Immature natural killer cell (primary cell): ENCODE measurements at places on chromosomes 3 and 15. TPM values are rescaled to one million over a fixed set of nuclear protein-coding genes. Genes with fewer than 3 reads are reported as not detected.

DNA sequence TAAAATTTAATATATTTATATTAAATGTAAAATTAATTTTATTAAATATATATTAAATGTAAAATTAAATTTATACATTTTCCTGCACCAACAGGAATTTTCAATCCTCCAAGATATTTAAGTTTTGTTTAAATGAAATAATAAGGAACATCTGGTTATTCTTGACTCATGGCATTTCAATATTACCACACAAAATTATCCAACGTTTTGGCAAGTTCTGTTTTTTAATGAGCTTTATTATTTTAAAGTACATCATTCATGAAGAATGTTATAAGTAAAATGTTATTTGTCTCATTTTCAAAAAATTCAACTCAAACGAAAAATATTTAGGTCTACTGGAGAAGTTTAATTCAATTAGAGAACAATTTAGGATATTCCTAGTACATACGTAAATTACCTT, 811.4 kb downstream of the NAALADL2 start:
- DNase-seq: no peak
- H3K27me3 ChIP-seq: peaks cover 2% of the 10 kb centered on the region
- no peaks in the 10 kb centered on the region for H3K4me1 ChIP-seq
- no peak overlapping the region for H3K4me3 ChIP-seq

GRCh38 chr3:81245043-81245442, 516.4 kb downstream of the GBE1 start:
- no peak overlapping the region for H3K27ac ChIP-seq
- H3K27me3 ChIP-seq: no peaks in the 10 kb centered on the region

GRCh38 chr3:125085166-125085565, 29.4 kb upstream of the HEG1 start:
- H3K27me3 ChIP-seq: no peaks in the 10 kb centered on the region
- H3K27ac ChIP-seq: no peak overlapping the region
- no peaks in the 10 kb centered on the region for H3K4me1 ChIP-seq
- DNase-seq: no peak
- no peak overlapping the region for H3K4me3 ChIP-seq
- no peaks in the 10 kb centered on the region for H3K36me3 ChIP-seq

DNA sequence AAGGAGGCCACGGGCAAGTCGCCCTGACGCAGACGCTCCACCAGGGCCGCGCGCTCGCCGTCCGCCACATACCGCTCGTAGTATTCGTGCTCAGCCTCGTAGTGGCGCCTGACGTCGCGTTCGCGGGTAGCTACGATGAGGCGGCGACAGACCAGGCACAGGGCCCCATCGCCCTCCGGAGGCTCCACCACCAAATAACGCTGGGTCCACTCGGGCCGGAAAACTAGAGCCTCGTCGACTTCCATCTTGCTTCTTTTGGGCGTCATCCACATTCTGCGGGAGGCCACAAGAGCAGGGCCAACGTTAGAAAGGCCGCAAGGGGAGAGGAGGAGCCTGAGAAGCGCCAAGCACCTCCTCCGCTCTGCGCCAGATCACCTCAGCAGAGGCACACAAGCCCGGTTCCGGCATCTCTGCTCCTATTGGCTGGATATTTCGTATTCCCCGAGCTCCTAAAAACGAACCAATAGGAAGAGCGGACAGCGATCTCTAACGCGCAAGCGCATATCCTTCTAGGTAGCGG, at the start of gene EPM2AIP1:
TSS of gene EPM2AIP1 (minus strand) at position 326 of the 520 bp plus-strand sequence. CDS start at position 272, 54 bp downstream.
- H3K4me1 ChIP-seq: peaks cover 33% of the 10 kb centered on the region
- H3K27me3 ChIP-seq: peaks cover 7% of the 10 kb centered on the region
- DNase-seq: peak; percentile 100
- H3K36me3 ChIP-seq: peaks cover 20% of the 10 kb centered on the region
- H3K4me3 ChIP-seq: no peak within 1 kb of the TSS

- no peak for DNase-seq
- H3K36me3 ChIP-seq: no peaks in the 10 kb centered on the region
- no peak overlapping the region for H3K4me3 ChIP-seq
- H3K27ac ChIP-seq: no peak overlapping the region
These were observed 45.6 kb upstream of the TCAIM start for GRCh38 chr3:44292947-44293346.

GRCh38 chr15:89749951-89750559, 994 bp downstream of the MESP1 start:
- no peak overlapping the region for H3K27ac ChIP-seq
- peaks cover 6% of the 10 kb centered on the region for H3K4me1 ChIP-seq
- no peaks in the 10 kb centered on the region for H3K36me3 ChIP-seq
- H3K27me3 ChIP-seq: peaks cover 1% of the 10 kb centered on the region
- H3K4me3 ChIP-seq: peak overlapping the region; percentile 80

GRCh38 chr3:98778852-98779413, 15.8 kb downstream of the ST3GAL6 start:
- H3K27me3 ChIP-seq: peaks cover 2% of the 10 kb centered on the region
- H3K36me3 ChIP-seq: no peaks in the 10 kb centered on the region
- no peak overlapping the region for H3K27ac ChIP-seq
- H3K4me1 ChIP-seq: no peaks in the 10 kb centered on the region
- no peak overlapping the region for H3K4me3 ChIP-seq

DNA sequence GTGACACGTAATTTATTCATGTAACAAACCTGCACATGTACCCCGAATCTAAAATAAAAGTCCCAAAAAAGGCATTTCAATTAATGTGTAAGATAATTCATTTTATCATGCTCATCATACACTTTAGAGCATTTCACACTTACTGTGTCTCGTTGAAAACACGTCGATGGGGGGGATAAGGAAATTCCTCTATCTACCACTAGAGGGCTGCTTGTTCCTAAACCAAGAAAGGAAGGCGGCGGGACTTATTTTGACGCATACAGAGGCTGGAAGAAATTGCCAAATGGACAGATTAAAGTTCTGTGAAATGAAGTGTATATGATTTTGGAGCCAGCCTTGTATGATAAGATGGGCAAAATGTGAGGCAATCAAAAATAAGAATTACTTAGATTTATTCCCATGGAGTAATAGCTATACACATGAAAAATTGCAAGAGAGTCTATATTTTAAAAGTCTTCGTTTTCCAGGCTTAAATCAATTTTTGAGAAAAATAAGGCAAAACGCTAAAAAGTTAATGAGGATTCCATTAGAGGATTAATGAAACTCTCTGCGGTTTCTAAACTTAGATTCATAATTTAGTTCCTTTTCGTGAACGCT, 346.8 kb downstream of the CNTN3 start:
- DNase-seq: no peak
- peaks cover 4% of the 10 kb centered on the region for H3K27me3 ChIP-seq
- H3K27ac ChIP-seq: no peak overlapping the region
- no peaks in the 10 kb centered on the region for H3K4me1 ChIP-seq
- no peak overlapping the region for H3K4me3 ChIP-seq

- H3K4me1 ChIP-seq: no peaks in the 10 kb centered on the region
- H3K27me3 ChIP-seq: no peaks in the 10 kb centered on the region
- H3K36me3 ChIP-seq: no peaks in the 10 kb centered on the region
- DNase-seq: no peak
These were observed 369.2 kb upstream of the IL12A start for GRCh38 chr3:159619341-159619885.

DNA sequence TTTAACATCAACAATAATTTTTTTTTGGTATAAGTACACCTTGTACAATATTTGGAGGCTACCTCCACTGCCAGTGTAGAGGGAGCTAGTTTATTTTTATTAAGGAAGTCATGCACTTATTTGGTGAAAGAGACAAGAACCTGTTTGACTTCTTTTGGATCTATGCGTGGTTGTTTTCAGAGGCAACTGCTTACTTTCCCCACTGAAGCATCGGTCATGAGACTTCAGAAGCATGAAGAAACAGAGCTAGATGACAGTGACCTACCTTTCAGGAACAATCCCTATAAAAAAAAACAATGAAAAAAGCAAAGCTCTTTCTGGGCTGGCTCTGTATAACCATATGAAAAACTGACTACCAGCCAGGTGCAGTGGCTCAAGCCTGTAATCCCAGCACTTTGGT, 20.0 kb upstream of the ZNF148 start:
- no peaks in the 10 kb centered on the region for H3K4me1 ChIP-seq
- no peak overlapping the region for H3K27ac ChIP-seq
- DNase-seq: no peak
- H3K4me3 ChIP-seq: no peak overlapping the region
- H3K27me3 ChIP-seq: peaks cover 4% of the 10 kb centered on the region
- H3K36me3 ChIP-seq: no peaks in the 10 kb centered on the region

DNA sequence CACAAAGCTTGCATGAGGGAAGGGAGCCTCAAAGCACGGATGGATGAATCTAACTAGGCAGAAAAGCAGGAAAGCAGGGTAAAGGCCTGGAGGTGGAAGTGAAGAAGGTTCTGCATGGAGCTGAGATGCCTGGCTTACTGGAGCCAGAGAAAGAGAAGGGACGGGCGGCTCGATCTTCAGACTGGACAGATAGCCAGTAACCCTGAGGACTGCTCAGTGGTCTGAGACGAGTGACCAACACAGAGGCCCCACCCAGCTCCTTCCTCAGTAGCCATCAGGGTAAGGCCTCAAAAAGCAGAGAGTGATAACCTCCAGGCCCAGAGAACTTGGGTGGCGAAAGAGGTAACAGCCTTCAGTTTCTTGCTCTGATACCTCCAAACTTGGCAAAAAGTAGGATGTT, 6.4 kb downstream of the CLN6 start:
- H3K4me1 ChIP-seq: peaks cover 18% of the 10 kb centered on the region
- no peaks in the 10 kb centered on the region for H3K36me3 ChIP-seq
- DNase-seq: no peak
- no peak overlapping the region for H3K4me3 ChIP-seq

GRCh38 chr3:48993834-48994233, 3.8 kb downstream of the P4HTM start:
- H3K36me3 ChIP-seq: no peaks in the 10 kb centered on the region
- peaks cover 1% of the 10 kb centered on the region for H3K27me3 ChIP-seq
- no peak for DNase-seq

DNA sequence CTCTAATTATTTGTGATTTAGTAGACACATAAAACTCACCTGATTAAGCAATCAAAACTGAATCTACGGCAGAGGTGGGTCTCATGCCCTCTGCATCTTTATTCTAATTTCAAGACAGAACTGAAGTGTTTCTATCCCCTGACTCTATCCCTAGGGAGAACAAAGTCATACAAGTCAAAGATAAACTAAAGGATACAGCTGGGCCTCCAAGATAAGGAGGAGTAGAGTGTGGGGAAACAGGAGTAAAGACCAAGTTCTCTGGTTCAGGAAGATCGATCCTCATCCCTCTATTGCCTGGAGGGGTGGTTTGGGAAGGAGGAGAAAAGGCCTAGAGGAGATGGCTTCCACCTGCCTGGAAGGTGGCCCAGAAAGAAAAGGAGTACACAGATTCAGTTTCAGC, 58.7 kb upstream of the BBX start:
- no peak for DNase-seq
- H3K4me1 ChIP-seq: no peaks in the 10 kb centered on the region
- H3K27ac ChIP-seq: no peak overlapping the region
- H3K4me3 ChIP-seq: no peak overlapping the region
- no peaks in the 10 kb centered on the region for H3K27me3 ChIP-seq

- DNase-seq: no peak
- H3K27me3 ChIP-seq: peaks cover 9% of the 10 kb centered on the region
These were observed 184.2 kb upstream of the TPM1 start for GRCh38 chr15:62858343-62858742.

GRCh38 chr15:27574541-27575054, 524.5 kb downstream of the OCA2 start:
- no peaks in the 10 kb centered on the region for H3K27me3 ChIP-seq
- no peak overlapping the region for H3K27ac ChIP-seq
- no peak overlapping the region for H3K4me3 ChIP-seq
- DNase-seq: no peak

DNA sequence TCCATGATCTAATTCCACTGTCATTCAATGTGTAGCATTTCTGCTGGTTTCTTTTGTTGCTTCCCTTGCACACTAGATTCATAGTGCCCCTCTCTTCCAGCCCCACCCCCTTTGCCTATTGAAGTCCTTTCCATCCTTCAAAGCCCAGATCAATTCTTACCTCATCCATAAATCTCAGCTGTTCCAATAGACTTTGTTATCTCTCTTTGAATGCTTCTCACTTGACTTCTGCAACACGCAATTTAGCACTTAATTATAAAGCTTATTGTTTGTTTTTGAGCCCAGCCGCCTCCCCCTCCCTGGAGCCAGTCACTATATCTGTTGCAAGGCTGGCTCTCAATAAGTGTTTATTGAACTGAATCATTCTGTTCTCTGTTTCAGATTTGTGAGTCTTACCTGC, 174.6 kb upstream of the TBL1XR1 start:
- no peaks in the 10 kb centered on the region for H3K4me1 ChIP-seq
- DNase-seq: no peak
- H3K27ac ChIP-seq: no peak overlapping the region
- H3K36me3 ChIP-seq: no peaks in the 10 kb centered on the region
- no peaks in the 10 kb centered on the region for H3K27me3 ChIP-seq

DNA sequence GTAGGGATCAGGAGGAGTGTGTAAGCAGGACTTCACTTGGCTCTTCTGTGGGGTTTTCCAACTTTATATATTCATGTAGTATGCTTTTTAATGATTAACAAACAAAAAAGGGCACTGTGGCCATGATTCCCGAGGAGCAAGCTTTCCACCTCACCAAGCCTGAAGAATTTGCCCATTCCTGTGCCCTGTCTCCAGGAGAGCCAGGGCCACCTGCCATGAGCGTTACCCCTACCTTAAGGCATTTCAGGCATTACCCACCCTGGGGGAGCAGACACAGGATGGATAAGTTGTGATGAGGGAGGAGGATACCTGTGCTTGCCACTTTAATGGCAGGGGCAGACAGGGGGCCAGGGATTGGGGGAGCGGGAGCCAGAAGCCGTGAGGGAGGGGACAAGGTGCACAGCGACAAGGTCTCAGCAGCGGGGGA, 3.0 kb downstream of the TRPM1 start:
- no peak overlapping the region for H3K4me3 ChIP-seq
- no peak for DNase-seq
- H3K4me1 ChIP-seq: peaks cover 4% of the 10 kb centered on the region
- H3K36me3 ChIP-seq: no peaks in the 10 kb centered on the region

- no peaks in the 10 kb centered on the region for H3K36me3 ChIP-seq
- no peak overlapping the region for H3K27ac ChIP-seq
- no peaks in the 10 kb centered on the region for H3K4me1 ChIP-seq
- no peak for DNase-seq
- no peaks in the 10 kb centered on the region for H3K27me3 ChIP-seq
- no peak overlapping the region for H3K4me3 ChIP-seq
These were observed 57.4 kb upstream of the ZBTB20 start for GRCh38 chr3:115204475-115204874.

- no peak overlapping the region for H3K4me3 ChIP-seq
- no peak for DNase-seq
- H3K27ac ChIP-seq: peak overlapping the region; percentile 43
- no peaks in the 10 kb centered on the region for H3K27me3 ChIP-seq
These were observed 6.5 kb upstream of the TM4SF19 start for GRCh38 chr3:196344663-196345062.

GRCh38 chr3:29083081-29083480, 197.8 kb upstream of the RBMS3 start:
- no peak for DNase-seq
- H3K4me1 ChIP-seq: no peaks in the 10 kb centered on the region
- no peaks in the 10 kb centered on the region for H3K36me3 ChIP-seq
- H3K27ac ChIP-seq: no peak overlapping the region
- no peak overlapping the region for H3K4me3 ChIP-seq
- H3K27me3 ChIP-seq: no peaks in the 10 kb centered on the region

GRM7 gene
- not detected for polyA plus RNA-seq

CCDC33 gene
- polyA plus RNA-seq: not detected

MESP1 gene
- 4.5 TPM for polyA plus RNA-seq

CSPG4 gene
- polyA plus RNA-seq: 0.12 TPM

RPL29 gene
- polyA plus RNA-seq: 800 TPM

LRRC49 gene
- 0.68 TPM for polyA plus RNA-seq

ST3GAL6 gene
- polyA plus RNA-seq: 0.57 TPM

TLNRD1 gene
- 3.4 TPM for polyA plus RNA-seq

SIAH2 gene
- polyA plus RNA-seq: 29.1 TPM

CAPN7 gene
- polyA plus RNA-seq: 25.7 TPM

OR5K2 gene
- polyA plus RNA-seq: not detected

ALPK3 gene
- polyA plus RNA-seq: not detected

HGD gene
- polyA plus RNA-seq: not detected

CRYGS gene
- not detected for polyA plus RNA-seq

ITGB5 gene
- 0.52 TPM for polyA plus RNA-seq
